Progenitor cell of endocrine pancreas (in vitro differentiated cells): ENCODE measurements at places on chromosomes 11 and 22.

GRCh38 chr11:106950067-106950491 lies 68.2 kb downstream of the GUCY1A2 start:
- no peaks in the 10 kb centered on the region for H3K4me1 ChIP-seq
- no peaks in the 10 kb centered on the region for H3K27me3 ChIP-seq

DNA sequence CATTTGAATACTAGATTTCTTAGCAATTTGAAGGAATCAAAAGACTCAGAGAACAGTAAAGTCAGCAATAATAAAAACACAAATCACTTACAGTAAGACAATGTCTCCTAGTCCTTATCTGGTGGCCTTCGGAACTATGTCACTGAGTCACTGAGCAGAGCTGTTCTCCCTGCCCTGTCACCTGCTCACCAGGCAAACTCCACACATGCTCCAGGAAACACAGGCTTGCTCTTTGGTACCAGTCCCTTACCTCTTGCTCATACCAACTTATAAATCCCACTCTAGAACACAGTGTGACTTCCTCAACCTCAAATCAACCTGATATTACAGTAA lies 81.1 kb upstream of the CHRM4 start:
- DNase-seq = no peak
- H3K4me1 ChIP-seq = peaks cover 4% of the 10 kb centered on the region
- peaks cover 4% of the 10 kb centered on the region for H3K36me3 ChIP-seq
- H3K27ac ChIP-seq = no peak overlapping the region
- H3K27me3 ChIP-seq = no peaks in the 10 kb centered on the region

- H3K36me3 ChIP-seq = no peaks in the 10 kb centered on the region
- no peak for DNase-seq
- peaks cover 54% of the 10 kb centered on the region for H3K27me3 ChIP-seq
- H3K27ac ChIP-seq = no peak overlapping the region
- no peak overlapping the region for H3K4me3 ChIP-seq
- no peaks in the 10 kb centered on the region for H3K4me1 ChIP-seq
These were observed 226.9 kb upstream of the B3GAT1 start for GRCh38 chr11:134638796-134639430.

GRCh38 chr11:78694152-78694551 lies 119.5 kb upstream of the NARS2 start:
- H3K27me3 ChIP-seq = no peaks in the 10 kb centered on the region
- H3K4me3 ChIP-seq = no peak overlapping the region
- H3K27ac ChIP-seq = no peak overlapping the region
- DNase-seq = no peak
- H3K4me1 ChIP-seq = peaks cover 4% of the 10 kb centered on the region
